ENCODE measurements at places on chromosomes 11 and 22.

GRCh38 chr22:17974087-17974486 lies 50.3 kb downstream of the MICAL3 start:
- DNase-seq = no peak

GRCh38 chr11:114066046-114066648 lies 6.6 kb downstream of the ZBTB16 start:
- no peak for DNase-seq

DNA sequence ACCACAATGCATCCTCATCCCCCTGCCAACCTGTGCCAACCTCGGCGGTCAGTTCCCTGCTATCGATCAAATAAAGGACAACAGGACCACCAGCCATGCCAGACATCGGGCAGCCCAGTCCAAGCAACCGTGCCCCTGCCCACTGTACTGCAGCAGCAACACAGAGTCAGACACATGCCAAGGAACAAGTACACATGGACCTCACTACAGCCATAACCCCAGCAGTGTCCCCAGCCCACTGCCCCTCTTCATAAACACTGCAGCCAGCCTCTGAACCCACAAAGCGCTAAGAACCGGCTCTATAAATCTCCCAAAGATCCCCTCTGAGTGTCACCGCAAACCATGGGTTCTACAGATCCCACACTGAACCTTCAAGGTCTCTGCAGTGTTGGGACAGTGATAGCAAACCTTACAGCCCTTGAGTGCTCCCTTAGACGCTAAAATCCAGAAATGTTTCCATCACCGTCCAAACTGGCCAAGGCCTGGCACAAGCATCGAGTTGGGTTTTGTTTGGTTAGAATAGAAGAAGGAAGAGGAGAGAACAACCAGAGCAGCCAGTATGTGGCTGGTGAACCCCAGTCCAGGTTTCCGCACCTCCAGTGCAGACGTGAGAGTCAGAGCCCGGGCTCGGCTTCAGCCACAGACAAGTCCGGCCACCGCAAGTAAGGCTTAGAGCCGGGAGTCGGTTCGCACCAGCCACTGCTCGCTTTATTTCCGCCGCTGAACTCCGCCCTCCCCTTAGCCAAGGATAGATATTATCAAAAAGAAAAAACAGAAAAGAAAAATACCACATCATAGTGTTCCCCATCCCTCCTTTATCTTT lies 7.9 kb downstream of the PAX6 start:
- DNase-seq = no peak

DNA sequence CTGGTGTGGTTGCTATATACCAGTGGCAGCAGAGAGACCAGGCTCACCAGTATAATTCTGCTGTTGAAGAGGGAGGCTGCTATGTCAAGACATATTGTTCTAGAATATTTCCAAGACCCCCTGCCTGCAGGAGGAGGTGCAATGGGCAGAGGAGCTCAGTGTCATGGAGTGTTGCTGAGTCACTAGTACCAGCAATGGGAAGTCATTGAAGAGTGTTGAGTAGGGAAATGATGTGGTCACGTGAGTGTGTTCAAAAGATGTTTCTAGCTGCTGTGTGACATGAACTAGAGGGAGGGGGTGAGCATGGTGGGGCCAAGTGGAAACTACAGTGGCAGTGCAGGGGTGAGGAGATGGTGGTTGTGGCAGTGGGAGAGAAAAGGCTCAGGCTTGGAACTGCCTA lies 76.3 kb upstream of the BIRC3 start:
- DNase-seq = peak; percentile 5

GRCh38 chr11:7584910-7585309 lies 71.1 kb downstream of the PPFIBP2 start:
- DNase-seq = no peak

DNA sequence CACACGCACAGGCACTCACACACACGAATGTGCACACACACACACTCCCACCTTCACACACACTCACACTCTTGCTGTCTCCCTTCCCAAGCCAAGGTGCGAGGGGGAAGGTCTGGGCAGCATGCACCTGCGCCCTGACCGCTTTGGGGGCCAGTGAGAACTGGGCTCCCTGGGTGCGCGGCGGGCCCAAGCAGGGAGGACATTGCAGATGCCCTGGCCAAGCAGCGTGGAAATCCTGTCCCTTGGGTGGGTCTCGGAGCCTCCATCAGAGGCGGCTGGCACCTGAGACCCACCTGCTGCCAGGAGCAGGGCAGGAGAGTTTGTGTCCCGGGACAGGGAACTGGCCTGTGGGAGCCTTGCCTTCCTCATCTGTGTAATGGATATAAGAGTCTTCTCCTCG lies 3.3 kb downstream of the CD81 start:
- no peak for DNase-seq

GRCh38 chr11:35523331-35523768 lies 2.1 kb downstream of the PAMR1 start:
- DNase-seq = no peak

DNA sequence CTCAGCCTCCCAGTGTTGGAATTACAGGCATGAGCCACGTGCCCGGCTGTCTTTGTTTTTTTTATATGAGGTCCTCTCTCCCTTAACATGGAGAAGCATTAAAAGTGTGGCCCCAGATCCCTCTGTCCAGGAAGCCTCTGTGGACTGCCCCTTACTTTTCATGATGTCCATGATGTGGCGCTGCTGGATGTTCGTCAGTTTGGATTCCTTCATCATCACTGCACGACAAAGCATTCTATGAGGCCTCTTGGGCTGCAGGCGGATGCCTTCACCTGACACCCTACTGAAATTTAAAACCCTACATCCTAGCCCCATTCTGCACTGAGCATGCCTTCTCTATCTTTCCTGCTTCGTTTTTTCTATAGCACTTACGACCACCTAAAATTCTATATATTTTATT lies 2.1 kb downstream of the C22orf23 start:
- no peak for DNase-seq

GRCh38 chr11:12091956-12092558 lies 18.3 kb upstream of the MICAL2 start:
- DNase-seq = no peak

Data from NCI-H2029 treated with DMSO at 0.1 percent for 48 hours (cell line).